ENCODE measurements at places on chromosomes 1 and 21.
A peak's percentile ranks its signal among the peaks of the same experiment; 100 is the strongest.

GRCh38 chr1:216499581-216500272 is 76.5 kb upstream of the USH2A start:
- no peak for DNase-seq

- peak; percentile 17 for DNase-seq
Measured at GRCh38 chr1:6108937-6109614, 63.4 kb downstream of the KCNAB2 start.

GRCh38 chr21:28513428-28513827 is 479.2 kb downstream of the LTN1 start:
- DNase-seq: no peak

DNA sequence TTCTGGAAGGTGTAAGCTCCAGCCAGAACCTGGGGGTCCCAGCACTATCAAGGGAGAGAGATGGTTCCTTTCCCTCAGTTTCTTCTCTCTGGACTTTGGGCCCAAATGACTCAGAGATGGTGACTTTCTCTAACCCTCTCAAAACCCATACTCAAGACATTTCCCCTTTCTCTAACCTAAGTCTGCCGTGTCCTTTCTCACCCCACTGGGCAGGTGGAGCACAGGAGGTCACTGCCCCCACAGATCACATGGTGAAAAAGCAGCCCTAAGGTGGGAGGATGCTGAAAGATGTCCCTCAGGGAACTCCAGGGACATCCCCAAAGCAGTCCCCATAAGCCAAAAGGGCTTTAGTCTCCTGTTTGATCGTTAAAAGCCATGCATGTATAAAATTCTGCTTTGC is 173.7 kb downstream of the HIVEP3 start:
- DNase-seq: no peak

- DNase-seq: no peak
Measured at GRCh38 chr1:207031632-207032264, 808 bp downstream of the C1orf116 start.

DNA sequence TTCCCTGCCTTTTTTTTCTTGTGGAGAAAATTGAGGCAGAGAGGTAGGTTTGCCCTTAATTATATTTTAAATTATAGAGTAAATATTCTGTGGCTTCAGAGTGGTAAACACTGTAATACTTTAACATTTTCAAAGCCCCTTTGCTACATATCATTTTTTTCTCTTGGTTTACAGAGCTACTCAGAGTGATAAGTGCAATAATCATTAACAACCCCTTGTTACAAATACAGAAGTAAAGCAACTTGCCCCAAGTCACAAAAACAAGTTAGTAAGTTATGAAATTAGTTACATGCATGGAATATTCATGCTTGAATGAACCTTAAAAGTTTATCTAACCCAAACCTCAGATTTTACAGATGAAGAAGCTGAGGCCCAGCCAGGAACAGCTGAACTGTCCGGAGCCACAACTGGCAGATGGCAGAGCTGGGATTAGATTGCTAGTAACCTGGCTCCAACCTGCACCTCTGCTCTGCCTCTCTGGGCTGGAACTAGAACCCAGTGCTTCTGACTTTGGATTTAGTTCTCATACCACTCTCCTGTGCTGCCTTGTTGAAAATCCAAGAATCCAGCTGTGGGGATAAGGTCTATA is 48.7 kb downstream of the TNN start:
- DNase-seq: no peak

- no peak for DNase-seq
Measured at GRCh38 chr1:16158025-16158424, 2.2 kb upstream of the EPHA2 start.

GRCh38 chr1:40153073-40153770 is 8.0 kb upstream of the RLF start:
- peak; percentile 17 for DNase-seq

- no peak for DNase-seq
Measured at GRCh38 chr1:172148707-172149106, 271.8 kb upstream of the C1orf105 start.

DNA sequence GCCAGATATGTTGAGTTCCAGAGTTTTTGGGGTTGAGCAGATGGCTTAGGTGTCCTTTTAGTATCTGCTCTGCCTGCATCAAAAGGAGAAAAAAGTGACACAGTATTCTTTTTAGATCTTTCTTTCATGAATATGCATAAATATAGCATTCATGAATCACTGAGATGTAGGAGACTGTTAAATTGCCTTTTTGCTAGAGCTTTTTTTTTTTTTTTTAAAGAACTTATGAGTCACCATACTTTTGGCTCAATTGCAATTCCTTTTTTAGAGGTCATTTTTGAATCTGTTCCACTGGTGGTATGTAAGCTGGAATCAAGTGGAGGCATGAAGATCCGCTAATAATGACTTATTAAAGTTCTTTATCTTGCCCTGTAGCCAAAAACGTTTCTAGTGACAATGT is 480.9 kb upstream of the ZRANB2 start:
- no peak for DNase-seq

- DNase-seq: no peak
Measured at GRCh38 chr21:41848533-41848932, 30.6 kb downstream of the PRDM15 start.

DNA sequence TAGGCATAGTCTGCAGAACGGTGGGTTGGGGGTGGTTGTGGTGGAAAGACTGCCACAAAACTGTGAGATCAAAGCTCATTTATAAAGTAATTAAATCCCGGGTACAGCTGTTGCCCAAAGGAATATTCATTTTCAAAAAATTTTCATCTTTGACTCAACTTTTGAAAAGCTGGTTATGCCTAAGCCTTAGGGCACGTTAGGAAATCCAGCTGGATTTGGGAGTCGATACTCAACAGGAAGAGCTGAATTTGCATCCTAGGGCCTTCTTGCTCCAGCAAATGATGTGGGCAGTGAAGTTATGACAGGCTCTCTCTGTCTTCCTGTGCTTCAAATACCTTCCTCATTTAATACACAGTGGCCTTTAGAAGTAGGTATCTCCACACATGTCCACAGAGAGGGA is 31.7 kb downstream of the ZP4 start:
- no peak for DNase-seq

DNA sequence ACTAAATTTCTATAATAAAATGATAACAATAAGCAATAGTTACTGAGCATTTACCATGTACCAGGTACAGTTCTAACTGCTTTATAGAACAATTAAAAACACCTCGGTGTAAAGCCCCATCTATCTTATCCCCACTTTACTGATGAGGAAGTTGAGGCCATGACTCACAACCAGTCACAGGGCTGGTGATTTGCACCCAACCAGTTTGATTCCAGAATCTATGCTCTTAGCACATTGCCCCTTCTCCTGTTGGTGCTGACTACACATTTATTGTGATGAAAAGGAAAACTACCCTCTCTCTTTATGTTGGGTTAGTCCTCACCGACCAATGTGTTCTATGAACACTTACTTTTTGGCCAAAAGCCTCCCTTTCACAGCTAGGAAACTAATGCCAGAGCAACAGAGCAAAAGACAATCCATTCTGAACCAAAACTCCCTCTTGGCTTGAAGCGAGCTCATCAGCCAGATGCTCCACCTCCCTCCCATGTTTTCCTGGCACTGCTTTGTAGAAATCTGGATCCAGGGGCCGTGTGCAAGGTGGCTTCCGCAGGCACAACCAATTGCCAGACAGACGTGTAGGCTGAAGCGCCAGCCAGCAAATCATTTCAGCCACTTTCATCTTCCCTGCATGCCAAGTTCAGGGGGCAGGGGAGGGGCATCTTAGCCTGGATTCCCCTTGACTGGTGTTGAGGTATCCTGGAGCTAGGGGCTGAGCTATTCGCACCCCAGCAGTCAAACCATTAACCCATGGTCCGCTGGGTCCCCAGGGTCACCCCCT is 32.0 kb upstream of the SLC30A1 start:
- no peak for DNase-seq

GRCh38 chr1:83090195-83090594 is 908.7 kb downstream of the TTLL7 start:
- DNase-seq: no peak

DNA sequence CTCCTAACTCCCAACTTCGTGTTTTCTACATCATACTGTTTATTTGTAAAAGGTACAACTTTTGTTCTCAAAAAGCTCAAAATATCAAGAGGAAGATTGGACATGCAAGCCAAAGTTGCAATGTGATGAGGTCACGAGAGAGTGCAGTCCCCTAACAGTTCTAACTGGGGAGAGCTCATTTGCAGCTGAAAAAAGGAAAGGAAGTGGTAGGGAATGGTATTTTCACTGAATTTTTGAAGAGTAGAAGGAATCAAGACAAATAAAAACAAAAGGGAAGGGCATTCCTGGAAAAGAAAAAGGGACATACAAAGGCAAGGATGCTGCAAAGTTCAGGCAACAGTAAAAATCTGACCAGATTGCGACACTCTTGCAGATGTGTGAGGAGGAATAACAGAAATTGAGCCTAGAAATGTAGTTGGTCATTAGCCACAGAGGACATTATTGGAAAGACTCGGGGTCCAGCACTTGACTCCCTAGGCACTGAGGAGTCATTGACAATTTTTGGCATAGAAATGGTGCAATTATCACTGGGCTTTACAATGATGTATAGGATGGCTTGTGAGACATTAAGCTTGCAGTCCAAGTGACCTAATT is 67.9 kb downstream of the TBX15 start:
- no peak for DNase-seq

GRCh38 chr1:17081439-17081838 is 27.6 kb upstream of the SDHB start:
- DNase-seq: no peak

DNA sequence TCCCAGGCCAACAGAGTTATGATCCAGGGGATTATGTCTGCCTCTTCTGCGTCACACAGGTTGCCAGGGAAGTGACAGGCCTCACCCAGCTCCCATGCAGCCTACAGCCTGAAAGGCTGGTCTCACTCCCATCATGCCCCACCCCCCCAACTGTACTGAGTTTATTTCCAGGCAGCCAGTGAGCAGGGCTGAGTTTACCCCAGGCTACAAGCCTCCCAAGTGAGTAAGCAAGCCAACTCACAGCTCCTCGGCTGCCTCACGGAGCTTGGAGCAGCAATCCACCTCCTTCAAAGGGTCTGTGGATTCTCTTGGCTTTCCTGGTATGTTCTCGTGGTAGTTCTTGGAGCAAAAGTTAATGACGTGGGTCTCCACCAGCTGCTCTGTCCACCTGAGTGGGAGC is 1147.6 kb upstream of the ADGRL4 start:
- DNase-seq: no peak

- DNase-seq: no peak
Measured at GRCh38 chr21:31667132-31667531, 7.6 kb downstream of the SOD1 start.

DNA sequence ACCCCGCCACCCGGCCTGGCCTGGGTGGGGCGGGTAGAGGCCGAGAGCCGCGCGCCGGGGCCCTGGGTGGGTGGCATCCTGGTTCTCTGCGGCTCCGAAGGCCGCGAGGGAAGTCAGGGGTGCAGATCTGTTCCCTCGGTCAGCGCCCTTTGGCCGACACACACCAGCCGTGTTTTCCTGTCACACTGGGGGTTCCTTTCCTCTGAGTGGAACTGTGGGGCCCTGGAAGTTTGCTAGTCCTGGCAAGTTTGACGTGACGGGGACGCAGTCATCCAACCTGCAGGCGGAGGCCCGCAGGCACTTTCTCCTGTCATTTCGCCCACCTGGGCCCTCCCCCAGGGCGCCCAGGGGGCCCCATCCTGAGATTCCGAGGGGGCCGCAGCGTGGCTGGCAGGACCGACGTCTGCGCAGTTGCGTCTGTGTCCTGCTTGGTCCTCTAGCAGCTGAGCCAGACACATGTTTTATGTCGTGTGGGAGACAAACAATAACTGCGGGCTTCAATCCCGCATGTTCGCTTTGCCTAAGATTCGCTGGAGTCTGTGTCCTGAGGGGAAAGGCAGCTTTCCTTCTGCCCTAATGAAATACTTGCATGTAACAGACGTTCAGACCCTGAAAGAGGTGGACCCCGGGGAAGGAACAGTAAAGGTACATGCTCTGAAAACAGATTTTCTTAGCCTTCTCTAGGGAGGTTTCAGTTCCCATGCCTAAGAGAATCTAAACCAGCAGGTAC is 1.5 kb downstream of the FAM163A start:
- no peak for DNase-seq

DNA sequence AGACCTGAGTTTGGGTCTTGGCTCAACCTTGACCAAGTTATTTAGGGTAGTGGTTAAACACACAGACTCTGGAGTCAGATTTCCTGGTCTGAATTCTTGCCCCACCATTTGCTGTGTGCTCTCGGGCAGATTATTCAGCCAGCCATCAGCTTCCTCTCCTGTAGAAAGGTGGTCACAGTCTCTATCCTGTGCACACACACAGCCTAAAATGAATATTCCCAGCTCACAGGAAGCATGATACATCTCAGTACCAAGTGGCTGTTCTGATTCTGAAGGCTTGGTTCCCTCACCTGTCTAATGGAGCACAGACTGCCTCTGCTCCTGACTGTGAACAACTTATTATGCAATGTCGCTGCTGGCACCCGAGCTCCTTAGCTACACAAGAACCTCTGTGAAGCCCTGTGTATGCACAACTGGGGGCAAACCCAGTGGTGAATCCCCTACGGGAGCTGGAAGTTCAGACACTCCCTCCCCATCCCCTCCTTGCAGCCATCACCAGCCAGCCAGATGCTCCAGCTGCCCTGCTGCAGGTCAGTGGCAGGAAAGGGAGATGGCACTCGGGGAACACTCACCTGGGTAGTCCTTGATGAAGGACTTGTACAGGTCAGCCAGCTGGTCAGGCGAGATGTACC is 13.7 kb downstream of the ENO1 start:
- DNase-seq: no peak

- DNase-seq: no peak
Measured at GRCh38 chr1:201764579-201764978, 64.4 kb upstream of the IPO9 start.
